ENCODE measurements at places on chromosomes 3 and 15. TPM values are rescaled to one million over a fixed set of nuclear protein-coding genes. Genes with fewer than 3 reads are reported as not detected.

DNA sequence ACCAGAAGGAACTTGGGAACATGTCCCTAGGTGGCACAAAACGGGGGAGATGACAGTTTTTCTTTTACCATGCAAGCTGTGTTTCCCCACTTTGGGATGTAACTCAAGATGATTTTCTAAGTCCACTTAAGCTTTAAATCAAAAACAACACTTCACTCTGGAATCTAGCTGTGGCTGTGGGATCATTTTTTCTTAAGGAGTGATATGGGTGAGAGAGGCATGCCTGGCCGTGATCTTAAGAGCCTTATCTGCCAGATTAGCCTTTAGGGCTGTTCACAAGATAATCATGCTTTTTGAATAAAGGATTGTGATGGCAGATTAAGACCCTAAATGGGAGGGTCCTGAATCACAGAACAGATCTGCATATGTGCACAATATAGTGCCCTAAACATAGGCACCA, 384.8 kb upstream of the SEMA6D start:
- no peak for DNase-seq

- DNase-seq = no peak
Measured at GRCh38 chr15:41001524-41002214, 48.4 kb downstream of the CHAC1 start.

DNA sequence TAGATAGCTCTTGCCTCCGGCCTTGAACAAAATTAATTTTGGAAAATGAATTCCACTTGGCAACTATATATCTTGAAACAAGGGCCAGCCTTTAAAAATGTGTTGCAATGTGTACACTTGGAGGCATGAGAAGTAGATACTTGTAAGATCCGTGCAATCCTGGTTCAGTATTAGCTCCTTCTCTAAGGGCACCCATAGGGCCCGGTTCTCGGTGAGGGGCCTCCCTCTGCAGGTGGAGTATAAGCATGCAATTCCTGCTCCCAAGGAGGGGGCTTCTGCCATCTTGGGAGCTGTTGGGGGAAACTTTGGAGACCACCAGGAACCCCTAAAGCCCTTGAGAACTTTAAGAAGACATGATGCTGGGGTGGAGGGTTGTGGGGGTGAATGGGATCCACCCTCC, 388.7 kb upstream of the RGMA start:
- no peak for DNase-seq

- DNase-seq = no peak
Measured at GRCh38 chr3:142418926-142419592, 28.8 kb downstream of the XRN1 start.

DNA sequence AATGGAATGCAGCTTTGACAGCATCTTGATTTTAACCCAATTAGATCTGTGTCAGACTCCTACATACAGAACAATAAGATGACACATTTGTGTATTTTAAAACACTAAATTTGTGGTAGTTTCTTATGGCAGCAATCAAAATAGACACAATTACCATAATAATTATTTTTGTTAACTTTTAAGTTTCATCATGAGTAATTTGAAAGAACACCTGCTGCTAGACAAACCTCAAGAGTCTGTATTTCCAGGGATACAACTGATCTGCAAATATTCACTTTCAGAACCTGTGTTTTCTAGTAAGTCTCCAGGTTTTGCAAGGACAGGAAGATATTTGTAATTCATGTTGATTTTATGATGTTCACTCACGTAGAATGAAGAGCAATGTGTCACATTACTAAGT, 736.8 kb downstream of the DIPK2A start:
- no peak for DNase-seq

DNA sequence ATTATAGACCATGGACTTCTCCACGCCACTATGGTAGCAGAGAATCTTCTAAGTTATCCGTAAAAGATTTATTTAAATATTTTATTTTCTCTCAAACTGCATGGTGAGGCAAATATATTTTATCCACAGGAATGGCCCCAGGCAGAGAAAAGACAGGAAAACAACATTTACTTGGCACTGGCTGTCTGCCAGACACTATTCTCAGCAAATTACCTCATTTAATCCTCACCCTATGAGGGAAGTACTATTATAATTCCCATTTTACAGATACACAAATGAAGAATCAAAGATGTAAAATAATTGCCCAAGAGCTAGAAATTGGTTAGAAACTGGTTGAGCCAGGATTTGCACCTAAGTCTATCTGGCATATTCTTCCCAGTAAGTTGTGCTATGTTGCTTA, 361.4 kb upstream of the IL12A start:
- peak; percentile 39 for DNase-seq

GRCh38 chr3:170506556-170506955, 79.3 kb downstream of the SLC7A14 start:
- peak; percentile 10 for DNase-seq

DNA sequence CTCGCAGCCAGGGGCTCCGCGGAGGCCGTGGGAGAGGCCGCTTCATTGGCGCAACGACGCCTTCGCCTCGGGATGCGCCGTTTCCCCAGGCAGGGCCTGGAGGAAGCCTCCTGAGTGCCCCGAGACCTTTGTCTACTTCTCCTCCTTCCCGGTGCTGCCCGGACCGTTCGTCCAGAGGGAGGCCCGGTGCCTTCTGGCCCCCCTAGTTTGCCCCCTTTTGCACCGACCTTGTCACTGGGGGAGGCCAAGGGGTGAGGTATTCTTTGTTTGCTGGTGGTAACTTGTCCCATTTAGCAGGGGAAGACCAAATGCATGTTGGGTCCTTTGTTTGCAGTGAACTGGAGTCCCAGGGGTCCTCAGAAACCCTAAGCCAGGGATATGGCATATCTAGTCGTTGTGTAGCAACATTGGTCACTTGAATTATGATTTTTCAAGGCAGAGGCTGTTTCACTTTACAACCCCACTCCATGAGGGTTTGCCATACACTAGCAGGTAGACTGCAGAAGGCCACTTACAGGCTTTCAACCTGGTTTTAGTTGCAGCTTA, 615 bp downstream of the DHX30 start:
- DNase-seq = no peak

GRCh38 chr3:175672119-175672689, 813.1 kb downstream of the NAALADL2 start:
- DNase-seq = no peak

DNA sequence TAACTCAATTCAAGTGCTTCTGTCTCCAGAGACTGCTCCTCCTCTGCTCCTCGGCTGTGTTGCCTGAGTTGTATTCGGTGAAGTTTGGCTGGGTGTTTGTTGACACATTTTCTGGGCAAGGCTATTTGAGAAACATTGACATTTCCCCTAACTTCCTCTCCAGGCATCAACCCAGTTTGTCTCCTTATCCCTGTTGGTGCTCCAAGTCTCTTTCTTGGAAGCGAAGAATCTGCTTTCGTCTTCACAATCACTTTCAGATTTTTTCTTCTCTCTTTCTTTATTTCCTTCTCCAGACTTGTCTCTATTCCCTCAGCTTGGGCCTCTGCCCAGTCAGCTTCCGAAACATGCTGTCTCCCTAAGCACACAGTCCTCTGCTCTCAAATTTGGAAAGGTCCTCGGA, 84.7 kb downstream of the ETV5 start:
- no peak for DNase-seq

DNA sequence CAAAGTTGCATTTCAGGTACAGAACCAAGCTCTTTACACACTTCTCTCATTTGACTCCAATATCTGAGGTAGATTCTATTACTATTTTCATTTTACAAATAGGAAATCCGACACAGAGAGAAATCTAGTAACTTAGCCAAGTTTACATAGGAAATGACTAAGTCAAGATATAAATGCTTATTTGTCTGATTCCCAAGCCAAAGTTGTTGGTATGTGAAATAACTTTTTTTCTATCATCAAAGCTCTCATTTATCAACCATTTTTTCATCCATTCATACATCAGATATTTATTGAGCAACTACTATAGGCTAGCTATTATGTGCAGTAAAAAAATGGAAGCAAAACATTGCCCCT, 89.2 kb upstream of the MITF start:
- DNase-seq = peak; percentile 78

- DNase-seq = no peak
Measured at GRCh38 chr3:33391255-33391995, 48.8 kb downstream of the UBP1 start.

DNA sequence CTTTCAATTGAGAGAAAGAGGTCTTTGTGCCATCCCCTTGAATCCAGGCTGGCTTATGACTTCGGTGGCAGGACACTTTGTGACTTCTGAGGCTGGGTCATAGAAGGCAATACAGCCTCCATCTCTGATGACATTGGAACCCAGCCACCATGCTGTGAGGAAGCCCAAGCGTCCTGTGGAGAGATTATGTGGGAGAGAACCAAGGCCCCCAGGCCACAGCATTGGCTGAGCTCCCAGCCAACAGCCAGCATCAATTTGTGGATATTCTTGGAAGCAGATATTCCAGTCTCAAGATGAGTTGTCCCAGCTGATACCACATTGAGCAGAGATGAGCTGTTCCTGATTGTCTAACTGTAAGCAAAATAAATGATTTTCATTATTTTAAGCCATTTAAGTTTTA, 12.7 kb upstream of the XIRP1 start:
- no peak for DNase-seq

DNA sequence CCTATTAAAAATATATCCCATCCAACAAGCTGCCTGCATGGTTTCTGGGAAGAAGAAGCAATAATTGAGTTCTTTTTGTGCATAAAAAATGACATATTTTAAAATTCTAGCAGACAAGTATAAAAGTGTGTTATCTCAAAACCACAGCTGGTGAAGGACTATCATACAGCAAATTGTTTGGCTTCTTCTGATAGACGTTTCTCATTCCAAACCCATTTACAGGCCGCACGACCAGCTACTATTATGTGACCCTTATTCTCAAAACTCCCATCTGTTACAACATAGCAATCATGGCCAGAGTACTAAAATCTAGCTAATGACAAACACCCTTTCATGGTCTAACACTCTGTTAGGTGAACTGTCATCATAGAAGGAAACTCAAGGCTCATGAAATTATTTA, 21.7 kb downstream of the ETFA start:
- no peak for DNase-seq

The ATP13A4 gene
- total RNA-seq = 0.13 TPM

The ZNF662 gene
- 1.0 TPM for total RNA-seq

The POLQ gene
- 1.6 TPM for total RNA-seq
